ENCODE measurements at places on chromosomes 2 and 18.

DNA sequence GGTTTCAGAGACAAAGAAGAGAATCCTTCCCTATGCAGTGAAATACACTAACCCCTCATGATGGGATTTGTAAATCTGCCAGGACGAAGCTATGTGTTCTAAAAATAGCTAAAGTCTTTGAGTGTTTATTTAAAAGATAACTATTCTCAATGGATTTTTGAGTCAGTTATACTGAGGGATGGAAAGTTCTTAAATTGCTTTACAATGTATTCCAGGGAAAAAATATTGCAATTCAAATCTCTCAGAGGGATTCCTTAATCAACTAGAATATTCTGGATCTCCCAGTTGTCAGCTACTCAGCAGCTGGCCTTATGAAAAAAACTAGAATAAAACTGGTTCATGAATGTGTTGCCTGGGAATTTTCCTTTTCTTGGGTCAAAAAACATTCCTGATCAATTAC lies 312.4 kb downstream of the PLCL1 start:
- no peak for DNase-seq

DNA sequence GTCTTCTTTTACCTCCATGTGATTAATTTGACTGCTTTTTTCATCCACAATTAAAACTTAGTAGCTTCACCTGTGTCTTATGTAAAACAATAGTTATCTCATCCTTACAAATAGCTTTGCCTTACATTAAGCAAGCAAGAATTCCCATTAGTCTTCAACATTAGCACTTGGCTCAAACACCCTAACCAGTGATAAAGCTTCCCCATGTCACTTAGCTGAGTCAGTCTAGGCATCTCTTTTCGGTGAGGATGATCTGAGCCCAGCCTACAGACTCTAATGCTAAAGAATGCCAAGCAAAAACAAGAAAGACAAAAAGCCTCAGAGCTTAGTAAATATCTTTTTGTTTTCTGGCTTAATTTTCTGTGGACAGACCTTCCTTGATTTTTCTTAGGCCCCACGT lies 26.1 kb downstream of the GAD1 start:
- no peak for DNase-seq

DNA sequence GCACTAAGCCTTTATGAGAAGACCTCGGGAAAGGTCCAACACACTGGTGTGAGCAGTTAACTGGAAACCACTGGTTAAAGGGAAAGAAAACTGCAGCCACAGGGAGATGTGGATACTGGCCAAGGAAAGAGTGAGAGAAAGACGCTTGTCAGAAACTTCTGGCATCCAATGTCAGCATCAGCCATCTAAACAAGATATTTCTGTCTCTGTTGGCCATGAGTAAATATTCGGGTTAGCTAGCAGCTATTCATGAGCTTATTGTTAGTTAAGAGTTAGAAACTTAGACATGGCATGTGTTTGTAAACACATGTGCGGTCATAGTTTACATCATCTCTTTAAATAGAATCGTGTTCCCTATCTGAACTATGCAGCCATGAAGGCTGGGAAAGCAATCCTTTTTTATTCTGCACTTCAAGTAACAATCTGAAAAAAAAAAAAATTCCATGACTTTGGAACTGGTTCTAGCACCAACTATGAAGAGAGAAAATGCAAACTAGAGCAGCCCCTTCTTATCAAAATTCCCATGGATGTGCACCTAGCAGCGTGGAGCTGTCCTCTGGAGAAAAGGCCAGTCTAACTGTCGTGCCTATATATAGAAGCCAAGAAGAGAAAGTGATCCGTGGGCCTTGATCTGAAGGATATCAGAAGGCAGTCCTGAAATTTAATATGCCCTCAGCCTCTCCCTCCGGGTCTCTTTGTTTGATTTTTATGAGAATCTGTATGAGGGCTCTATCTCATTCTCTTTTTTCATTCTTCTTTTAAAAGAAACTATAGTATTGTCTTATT lies 84.0 kb upstream of the RFX8 start:
- peak; percentile 73 for DNase-seq

- no peak for DNase-seq
Measured at GRCh38 chr2:231472816-231473215, 8.5 kb upstream of the NCL start.

GRCh38 chr18:78595453-78595852 lies 384.2 kb upstream of the SALL3 start:
- no peak for DNase-seq

DNA sequence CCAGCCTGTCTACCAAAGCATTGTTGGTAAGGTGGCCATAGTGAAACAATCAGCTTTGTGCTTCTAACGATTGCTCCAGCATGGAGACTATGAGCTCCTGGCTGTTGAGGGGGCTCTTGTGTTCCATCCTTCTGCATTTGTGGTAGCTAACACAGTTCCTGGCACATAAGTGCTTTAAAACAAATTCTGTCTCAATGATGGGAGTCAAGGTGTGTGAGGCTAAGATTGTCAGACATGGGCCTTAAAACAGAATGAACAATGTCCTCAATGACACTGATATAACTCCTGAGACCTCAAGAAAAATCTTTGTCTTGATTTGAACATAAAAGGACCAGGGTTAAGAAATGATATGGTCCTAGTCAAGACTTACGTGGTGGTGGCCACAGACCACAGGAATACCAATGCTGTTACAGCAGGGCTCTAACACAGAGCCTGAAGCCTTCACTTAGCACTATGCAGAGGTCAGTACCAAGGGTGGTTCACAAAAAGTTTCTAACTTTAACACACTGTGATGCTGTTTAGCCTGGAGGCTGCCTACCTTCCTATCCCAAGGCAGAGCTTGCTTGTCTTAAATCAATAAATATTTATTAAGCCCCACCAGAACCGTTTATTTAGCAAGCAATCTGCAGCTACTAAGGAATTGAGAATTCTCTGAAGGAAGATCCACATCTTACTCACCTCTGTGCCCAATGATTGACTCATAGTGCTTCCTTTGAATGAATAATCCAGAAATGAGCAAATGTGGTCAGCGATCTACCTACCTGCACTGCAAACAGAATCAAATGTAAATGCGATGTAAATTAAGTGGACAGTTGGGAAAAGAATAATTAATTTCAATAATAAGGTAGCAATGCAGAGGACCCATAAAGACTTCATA lies 35.1 kb downstream of the EVA1A start:
- DNase-seq: no peak

DNA sequence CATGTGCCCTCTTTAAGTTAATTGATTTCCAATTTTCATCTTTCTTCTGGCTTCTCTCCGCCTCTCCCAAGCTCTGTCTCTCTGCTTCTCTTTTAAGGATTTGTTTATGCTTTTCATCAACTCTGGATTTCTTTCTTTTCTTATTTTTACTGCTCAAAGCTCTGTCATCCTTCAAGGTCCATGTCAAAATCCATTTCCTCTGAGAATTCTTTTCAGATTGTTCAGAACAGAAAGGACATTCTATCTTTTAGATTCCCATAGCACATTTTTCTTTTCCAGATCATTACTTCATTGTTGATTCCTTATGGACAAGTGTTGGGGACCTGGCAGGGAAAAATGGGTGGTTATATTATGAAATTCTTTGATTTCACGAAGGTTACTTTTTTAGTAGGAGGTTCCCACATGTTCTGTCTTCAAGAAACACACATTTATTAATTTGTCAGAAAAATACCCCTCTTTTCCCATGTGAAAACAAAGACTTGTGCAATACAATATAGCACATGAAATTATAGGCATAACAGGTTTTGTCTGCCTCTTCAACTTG lies 12.3 kb downstream of the PMAIP1 start:
- DNase-seq: no peak

DNA sequence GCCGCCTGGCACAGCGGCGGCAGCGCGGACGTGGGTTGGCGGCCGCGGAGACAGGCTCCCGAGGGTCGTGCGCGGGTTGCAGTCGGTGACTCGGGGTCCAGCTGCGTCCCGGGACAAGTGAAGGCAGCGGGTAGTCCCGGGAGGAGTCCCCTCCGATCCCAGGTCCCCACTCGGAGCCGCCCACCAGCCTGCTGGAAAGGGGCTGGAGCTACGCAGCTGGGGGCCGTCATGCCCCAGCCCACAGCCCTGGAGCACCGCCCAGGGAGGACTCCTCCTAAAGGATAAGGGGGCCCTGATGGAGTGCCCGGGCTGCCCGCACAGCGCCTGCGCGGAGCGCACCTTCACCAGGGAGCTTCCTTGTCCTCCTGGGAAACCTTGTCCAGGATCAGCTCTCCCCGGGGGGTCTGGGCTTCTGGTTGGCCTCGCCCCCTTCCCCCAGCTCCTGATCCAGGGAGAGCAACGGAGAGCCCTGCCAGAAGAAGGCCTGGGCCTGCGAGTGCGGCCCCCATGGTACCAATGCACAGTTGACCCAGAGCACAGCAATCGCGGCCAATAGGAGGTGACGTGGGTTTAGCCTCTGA lies 25.9 kb upstream of the ALPP start:
- no peak for DNase-seq

DNA sequence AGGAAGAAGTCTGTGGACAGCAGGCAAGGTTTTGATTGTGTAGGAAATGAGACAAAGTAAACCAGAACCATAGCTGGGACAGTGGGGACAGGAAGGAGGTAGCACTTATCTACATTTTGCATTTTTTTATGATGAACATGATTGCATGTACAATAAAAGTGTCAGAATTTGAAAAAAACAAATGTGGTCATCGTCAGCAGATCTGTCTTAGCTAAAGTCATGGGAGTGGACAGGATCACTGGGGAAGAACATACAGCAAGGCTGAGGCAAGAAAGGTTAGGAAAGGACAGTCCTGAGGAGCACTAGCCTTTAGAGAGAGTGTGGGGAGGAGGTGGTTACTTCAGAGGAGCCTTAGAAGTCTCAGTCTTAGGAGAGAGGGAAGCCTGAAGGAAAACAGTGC lies 35.1 kb upstream of the SLC14A2 start:
- DNase-seq: no peak

- DNase-seq: no peak
Measured at GRCh38 chr2:1993711-1994682, 249.7 kb upstream of the PXDN start.

- DNase-seq: no peak
Measured at GRCh38 chr18:54129448-54130067, 94.9 kb downstream of the MBD2 start.

DNA sequence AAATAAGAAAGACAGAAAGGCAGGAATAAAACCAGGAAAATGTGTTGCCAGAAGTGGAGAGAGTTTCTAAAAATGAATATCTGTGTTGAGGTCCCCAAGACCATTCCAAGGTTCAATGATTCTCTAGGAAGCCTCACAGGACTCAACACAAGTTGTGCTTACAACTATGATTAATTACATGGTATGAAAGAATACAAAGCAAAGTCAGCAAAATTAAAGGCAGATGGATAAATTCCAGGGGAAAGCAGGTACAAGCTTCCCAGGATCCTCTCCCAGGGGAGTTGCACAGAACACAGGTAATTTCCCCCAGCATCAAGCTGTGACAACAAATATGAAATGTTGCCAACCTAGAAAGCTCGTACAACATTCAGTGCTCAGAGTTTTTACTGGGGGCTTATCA lies 154.4 kb upstream of the HNMT start:
- no peak for DNase-seq

- DNase-seq: peak; percentile 46
Measured at GRCh38 chr18:63850020-63850419, 37.5 kb upstream of the SERPINB2 start.

GRCh38 chr2:7915302-7916091 lies 766.4 kb upstream of the ID2 start:
- DNase-seq: no peak

DNA sequence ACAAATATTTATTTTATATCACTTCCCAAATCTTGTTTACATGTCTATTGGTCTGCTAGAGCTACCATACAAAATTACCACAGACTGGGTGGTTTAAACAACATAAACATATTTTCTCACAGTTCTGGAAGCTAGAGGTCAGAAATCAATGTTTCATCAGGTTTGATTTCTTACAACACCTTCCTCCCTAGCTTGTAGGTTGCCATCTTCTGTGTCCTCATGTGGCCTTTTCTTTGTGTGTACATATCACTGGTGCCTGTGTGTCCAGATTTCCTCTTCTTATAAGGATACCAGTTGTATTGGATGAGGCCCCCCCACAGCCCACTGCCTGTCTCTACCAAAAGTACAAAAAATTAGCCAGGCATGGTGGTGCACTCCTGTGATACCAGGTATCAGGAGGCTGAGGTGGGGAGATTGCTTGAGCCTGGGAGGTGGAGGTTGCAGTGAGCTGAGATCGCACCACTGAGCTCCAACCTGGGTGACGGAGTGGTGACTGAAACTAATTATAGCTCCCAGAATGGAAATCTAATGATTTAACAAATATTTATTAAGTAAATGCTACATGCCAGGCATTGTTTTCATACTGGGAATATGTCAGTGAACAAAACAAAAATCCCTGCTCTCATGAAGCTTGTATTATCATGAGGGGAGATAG lies 13.6 kb downstream of the EML4 start:
- no peak for DNase-seq

DNA sequence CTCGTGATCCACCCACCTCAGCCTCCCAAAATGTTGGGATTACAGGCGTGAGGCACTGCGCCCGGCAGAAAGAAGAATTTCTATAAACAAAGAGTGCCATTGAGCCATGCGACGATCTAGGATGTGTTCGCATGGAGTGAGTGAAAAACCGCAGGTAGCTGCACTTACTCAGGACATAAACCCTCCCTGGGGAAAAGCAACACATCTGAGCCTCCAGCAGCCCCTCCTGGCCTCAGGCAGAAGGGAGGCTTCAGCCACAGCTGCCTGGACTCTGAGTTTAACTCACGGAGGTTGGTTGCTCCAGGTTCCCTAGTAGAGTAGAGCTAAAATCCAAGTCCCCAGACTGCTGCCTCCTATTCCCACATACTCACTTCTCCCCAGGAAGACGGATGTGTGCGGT lies 11.3 kb upstream of the STK25 start:
- no peak for DNase-seq

GRCh38 chr18:3060667-3061580 lies 48.0 kb upstream of the LPIN2 start:
- no peak for DNase-seq

DNA sequence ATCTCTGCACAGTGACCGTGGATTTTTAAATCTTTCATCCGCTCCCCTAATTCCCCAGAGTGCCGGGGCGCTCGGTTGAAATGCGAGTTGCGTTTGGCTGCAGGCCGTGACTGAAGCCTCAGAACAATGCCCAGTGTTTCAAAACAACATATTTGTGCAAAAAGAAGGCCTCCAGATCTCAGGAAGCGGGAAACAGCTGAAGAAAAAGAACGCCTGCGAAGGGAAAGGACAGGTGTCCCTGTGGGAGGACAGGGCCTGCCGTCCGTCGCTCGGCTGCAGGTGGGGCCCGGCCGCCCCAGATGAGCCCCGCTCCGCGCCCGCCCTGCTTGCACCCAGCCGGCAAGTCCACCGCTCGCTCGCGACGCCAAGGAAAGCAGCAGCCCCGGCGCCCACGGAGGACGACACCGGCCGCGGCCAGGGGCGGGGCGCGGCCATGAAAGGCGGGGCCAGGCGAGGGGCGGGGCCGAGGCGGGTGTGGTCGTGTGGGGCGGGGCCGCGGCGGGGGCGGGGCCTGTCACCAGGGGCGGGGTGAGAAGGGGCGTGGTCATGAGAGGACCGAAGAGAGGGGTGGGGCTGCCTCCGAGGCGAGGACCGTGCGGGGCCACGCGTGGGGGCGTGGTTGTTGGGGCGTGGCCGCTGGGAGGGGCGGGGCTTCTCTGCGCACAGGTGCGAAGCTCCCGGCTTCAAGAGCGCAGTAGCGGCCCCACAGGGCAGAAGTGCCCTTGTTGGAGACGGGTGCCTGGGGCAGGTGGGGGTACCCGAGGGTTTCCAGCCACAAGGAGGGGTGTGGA lies 17.6 kb upstream of the BOK start:
- DNase-seq: peak; percentile 32

Measured in fibroblast of gingiva (primary cell).